ENCODE measurements at places on chromosomes 7 and 10.

- DNase-seq, result no peak
These were observed 97.0 kb downstream of the PCLO start for GRCh38 chr7:83065714-83066113.

DNA sequence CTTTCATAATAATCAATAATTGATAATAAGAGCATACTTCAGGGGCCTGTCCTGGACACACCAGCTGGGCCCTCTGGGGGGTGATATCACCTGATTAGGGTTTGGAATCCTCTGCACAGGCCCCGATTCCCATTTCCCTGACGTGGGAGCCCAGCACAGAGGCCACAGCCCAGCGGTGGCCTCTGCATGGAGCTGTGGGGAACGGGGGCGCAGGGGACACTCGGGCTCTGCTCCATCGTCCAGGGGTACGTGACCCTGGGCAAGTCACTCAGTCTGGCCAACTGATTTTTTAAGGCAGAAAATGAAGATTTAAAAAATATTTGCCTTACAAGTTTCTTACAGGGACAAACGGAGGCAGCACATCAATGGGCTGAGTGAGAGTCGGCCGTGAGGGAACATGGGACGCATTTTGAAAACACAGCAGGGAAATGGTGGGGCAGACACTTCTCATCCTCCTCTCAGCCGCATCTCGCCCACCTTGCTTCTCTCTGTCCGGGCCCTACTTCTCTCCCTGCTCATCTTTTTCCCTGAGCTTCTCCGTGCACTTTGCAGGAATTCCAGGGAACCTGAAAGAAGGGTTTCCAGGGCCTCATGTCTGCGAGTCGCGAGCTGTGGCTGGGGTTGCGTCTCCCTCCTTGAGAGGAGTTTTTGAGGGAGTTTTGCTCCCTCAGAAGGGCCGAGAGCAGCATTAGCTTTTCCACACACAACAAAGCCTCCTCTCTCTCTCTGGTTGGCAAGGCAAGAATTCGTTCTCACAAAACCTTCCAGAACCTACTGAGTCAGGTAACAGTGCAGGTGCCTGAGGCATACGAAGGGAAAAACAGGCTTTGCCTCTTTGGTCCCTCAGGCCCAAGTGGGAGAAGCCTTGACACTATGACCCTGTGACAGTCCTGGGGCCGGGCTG lies 312.0 kb downstream of the WDR37 start:
- DNase-seq, result no peak

- DNase-seq, result no peak
These were observed 7.7 kb upstream of the NDST2 start for GRCh38 chr10:73819081-73819480.

- DNase-seq, result no peak
These were observed 76.9 kb upstream of the MGMT start for GRCh38 chr10:129390147-129390546.

DNA sequence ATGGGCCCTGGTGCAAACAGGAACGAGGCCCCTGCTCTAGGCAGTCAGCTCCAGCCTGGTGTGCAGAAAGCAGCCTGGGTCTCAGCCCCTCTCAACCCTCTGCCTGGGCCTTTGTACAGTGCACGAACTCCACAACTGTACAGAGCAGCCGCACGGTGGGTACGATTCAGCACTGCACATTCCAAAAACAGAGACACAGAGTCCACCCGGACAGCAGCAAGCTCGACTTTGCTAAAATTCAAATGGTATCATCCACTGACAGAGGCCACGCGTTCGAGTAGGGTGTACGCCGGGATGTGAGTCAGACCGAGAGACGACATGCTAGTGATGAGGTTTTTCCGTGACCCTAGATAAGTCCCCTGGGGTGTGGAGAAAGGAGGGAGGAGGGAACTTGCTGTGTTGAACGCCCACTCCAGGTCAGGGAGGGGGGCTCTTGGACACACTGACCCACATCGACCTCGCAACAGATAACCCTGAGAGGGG lies 65.6 kb upstream of the PDGFA start:
- no peak for DNase-seq

DNA sequence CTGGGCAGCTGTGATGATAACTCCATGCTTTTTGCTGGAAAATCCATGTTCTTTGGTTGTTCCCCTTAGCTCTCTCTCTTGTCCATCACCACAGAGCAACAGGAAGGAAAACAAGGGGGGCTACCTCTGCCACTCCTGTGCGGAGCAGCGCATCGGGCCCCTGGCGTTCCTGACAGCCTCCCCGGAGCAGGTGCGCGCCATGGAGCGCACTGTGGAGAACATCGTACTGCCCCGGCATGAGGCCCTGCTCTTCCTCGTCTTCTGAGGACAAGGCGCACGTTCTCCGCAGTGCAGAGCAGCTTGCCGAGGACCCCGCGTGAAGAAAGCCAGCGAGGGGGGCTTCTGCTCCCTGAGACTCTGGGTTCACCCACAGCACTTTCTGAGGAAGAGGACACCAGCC lies 40.3 kb downstream of the IL15RA start:
- DNase-seq, result no peak
